CD4-positive, alpha-beta T cell treated with Interleukin-17A for 4 hours (primary cell): ENCODE measurements at places on chromosomes 12 and 14.

DNA sequence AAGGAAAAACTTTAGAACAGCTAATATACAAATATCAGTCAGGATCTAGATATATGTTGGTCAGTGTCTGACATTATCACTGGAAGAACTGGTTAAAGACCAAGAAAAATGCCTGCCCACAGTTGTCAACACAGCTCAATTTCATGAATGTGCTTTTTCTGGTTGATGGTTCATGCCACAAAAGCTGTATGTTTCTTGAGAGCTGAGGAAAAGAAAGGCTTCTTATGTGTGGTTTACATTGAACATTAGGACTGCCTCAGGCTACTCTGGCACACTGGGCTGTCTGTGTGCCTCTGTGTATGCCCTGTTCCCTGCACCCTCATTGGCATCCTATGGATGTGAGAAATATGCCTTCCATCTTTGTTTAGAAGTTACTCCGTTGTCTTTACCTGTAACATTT, 218.8 kb upstream of the RGS6 start:
- no peak for DNase-seq

DNA sequence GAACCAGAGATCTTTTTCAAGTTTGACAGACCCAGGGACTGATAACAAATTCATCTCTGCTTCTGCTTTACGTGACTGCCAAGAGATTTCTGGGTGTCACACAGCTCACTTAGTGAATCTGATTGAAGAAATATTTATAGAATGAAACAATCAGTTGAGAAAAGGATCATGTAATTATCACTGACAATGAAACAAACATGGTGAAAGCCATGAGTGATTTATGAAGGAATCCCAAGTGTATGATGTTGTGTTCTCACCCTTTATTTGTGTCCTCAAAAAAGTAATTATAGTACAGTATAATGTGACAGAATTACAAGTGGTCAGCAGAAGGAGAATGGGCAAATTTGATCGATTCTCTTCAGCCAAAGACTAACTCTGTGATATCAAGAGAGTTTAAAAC, 177.3 kb downstream of the BMP4 start:
- no peak for DNase-seq

DNA sequence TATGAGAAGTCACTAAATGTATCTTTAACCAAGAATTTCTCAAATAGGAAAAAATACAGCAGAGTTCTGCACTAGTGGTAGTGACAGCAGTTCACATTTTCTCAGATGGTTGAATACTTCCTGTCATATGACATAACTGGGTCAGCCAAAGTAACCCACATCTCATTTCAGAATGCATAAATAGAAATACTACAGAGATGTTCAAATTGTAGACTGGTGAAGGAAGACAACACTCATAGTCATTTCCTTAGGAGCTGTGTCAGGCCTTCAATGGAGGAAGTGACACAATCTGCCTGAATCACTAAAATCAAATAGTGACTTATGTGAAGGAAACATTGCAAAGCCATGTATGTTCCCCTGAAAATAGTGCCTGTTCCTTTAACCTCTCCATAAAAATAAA, 32.4 kb downstream of the FERMT2 start:
- DNase-seq, result peak; percentile 14

DNA sequence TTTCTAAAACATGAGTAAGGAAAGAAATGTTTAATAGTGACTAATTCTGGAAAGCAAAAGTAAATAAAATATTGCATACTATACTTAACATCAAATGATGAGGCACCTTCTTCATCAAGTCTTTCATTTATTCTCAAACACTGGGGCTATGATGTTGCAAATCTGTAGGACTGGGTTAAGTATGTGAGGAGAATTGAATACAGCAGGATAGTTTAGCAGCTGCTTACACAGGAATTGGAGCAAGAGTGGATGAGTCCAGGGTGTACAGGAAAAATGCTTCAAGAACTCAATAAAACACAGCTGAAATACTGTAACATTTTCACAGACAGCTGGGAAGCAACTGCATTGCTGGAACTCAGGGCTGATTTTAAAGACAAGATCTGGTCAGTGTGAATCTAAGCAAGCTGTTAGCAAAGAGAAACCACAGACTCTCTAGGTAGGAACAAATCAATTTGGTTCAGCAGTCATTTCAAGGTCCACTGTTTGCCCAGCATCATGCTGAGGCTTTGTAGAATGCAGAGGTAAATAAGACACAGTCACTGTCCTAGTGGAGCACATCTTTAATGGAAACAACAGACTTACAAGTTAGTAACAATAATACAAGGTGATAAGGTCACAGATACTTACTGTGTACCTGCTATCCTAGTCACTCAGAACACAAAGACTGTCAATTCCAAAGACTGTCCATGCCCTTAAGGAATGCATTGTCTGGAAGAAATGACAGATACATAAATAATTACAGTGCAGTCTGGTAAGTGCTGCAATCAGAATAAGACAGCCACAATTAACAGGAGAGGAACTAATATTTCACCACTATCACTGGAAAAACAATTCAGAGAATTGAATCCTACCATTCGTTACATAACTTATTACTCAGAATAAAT, 96.8 kb upstream of the DACT1 start:
- no peak for DNase-seq

GRCh38 chr12:5965950-5966383, 20.9 kb upstream of the ANO2 start:
- DNase-seq, result peak; percentile 53

DNA sequence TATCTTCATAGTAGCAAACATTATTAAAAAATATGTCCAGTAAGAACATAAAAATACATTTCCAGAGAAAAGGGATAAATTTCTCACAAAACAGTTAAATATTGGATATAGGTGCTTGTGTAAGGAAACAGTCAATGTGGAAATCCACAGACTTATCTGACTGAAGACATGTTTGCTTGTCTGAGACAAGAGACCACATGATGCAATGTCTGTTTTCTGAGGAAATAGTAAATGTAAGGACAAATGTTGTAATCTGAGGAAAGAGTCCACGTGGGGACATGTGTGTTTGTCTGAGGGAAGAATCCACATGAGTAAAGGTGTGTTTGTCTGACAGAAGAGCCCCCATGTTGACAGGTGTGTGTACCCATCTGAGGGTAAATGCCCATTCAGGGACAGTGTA, 1093.2 kb downstream of the TMEM121 start:
- DNase-seq, result no peak

- DNase-seq, result no peak
Measured at GRCh38 chr12:93578221-93578620, 5.7 kb downstream of the SOCS2 start.

DNA sequence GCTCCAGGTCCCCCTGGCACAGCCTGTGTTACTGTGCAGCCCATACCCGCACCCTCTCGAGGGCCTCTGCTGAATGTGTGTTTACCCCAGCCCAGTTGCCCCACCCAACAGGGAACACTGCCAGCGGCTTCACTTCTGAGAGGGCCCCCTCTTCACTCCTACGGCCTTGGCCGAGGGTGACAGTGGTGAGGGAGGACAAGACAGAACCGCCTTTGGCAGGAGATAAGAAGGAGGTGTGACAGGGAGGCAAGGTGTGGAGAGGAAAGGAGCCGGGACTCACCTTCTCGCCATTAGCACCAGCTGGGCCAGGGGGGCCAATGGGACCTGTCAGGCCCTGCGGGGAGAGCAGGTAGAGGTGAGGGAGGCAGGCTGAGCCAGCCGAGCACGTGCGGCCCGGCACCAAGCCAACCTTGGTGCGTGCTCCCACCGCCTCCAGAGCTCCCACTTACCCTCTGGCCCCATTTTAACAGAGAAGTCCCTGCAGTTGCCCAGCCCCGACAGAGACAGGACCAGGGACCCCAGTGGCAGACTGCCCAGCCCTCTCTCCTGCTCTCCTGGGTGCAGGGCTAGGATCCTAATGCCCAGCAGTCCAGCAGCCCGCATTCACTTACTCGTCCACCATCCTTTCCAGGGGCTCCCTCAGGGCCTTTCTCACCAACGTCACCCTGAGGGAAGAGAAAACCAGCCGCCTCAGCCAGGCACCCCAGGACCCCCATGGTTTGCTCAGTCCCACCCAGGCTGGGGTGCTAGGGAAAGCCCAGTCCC, 18.3 kb downstream of the TMEM106C start:
- DNase-seq, result no peak

DNA sequence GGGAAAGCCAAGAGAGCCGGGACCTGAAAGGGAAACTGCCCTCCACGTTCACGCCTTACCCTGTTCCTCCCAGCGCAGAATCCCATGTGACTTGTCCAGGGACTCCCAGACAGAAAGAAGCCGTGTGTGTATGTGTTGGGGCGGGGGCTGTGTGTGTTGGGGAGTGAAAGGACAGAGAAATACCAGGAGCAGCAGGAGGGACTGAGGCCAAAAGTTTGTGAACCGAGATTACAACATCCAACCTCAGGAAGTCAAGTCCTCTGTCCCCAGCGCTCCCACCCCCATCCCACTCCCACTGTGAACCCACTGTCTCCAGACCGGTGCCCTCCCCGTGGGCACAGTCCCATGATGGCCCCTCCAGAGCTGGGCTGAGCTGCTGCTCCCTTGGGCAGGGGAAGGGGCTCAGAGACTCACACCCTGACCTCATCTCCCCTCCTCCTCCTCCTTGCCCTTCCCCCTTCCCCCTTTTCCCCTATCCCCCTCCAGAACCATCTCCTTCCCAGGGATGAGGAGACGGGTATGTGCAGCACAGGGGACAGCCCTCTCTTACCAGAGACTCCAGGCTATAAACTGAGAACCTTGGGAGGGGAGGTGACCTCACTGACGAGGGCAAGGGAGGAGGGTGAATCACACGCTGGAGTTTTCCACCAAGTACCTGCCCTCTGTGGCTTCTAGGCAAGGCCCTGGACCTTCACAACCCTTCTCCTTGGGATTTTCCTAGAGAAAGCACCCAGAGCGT, at the start of gene SLC6A12:
SLC6A12 (minus strand) TSS at position 155 of the 739 bp plus-strand sequence. CDS start 4,171 bp downstream, outside the sequence.
- DNase-seq, result no peak

- DNase-seq, result no peak
Measured at GRCh38 chr12:58395470-58395869, 454.1 kb downstream of the ATP23 start.

DNA sequence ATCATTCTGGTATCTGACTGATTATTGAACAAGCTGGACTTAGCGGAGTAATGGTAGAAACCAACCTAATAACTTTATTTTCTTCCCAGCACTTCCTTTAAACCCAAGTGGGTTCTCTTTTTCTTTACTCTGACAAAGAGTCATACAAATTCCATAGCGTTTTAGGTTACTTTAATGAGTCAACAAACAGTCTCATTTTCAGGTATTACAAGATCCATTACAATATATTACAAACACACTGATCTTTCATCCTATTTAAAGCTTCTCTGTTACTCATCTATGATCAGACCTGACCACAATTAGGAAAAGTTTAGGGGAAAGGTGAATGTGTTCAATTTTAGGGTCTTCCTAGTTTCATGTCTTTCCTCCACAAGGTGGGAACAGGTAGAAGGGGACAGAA, 39.4 kb upstream of the PTPRQ start:
- DNase-seq, result no peak

DNA sequence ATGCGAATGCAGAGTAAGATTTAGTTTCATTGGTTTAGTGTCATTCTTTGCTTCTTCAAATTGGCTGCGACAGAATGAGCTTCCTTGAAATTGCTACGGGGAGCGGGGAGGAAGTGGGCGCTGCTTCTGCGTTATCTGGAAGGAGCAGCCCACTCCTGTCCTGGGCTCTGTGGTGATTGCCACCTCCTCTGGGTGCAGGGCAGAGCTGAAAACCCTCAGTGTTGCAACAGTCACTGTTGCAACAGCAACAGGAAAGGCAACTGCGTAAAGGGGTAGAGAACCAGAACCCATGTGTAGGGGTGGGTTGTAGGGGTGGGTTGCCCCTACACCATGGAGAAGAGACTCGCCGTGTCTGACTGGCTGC, 57.7 kb downstream of the MAX start:
- no peak for DNase-seq

- no peak for DNase-seq
Measured at GRCh38 chr12:69430942-69431590, 39.1 kb upstream of the FRS2 start.

GRCh38 chr12:19131025-19131444, 1.5 kb downstream of the PLEKHA5 start:
- DNase-seq, result no peak

GRCh38 chr12:129564768-129565167, 339.1 kb downstream of the TMEM132D start:
- no peak for DNase-seq

DNA sequence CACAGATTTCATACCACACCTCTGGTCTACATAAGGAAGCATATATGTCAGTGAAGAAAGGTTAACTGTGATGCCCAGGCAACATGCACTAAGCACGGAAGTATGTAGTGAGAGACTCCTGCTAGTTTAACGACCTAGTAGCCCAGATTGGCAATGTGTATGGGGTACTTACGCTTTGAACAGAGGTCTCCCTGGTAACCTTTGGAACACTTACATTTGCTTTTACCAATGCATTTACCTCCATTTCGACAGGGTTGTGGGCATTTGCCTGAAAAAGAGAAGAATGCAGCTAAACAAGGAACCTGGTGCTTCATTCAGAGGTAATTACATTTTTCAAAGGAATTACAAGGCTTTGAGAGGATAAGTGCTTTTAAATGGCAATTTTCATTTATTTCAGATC, 65.2 kb downstream of the WIF1 start:
- DNase-seq, result no peak

- no peak for DNase-seq
Measured at GRCh38 chr14:99035712-99036610, 236.0 kb downstream of the BCL11B start.

GRCh38 chr12:107480836-107481608, 204.6 kb upstream of the PWP1 start:
- DNase-seq, result no peak

- DNase-seq, result no peak
Measured at GRCh38 chr14:32169191-32169590, 32.7 kb upstream of the RNU6-7 start.

- no peak for DNase-seq
Measured at GRCh38 chr12:77768558-77768957, 62.1 kb upstream of the NAV3 start.

DNA sequence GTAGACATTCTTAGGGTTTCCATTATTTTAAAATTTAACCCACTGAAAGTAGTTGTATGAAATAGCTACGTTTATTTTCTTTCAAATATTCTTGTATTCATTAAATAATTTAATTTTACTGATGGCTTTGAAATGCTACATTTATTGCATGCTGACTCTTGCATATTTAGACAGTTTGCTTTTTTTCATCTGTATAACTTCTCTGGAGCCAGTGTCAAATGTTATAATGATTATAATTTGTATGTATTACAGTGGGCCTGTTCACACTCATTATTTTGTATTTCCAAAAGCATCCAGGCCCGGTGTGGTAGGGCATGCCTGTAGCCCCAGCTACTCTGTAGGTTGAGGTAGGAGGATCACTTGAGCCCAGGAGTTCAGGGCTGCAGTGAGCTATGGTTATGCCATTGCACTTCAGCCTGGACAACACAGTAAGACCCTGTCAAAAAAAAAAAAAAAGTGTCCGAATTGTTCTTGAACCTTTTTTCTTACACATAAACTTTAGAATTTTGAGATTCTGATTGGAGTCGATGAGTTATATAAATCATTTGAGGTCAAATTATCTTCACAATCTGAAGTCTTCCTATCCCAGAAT, 905 bp downstream of the ZNF84 start:
- DNase-seq, result no peak

- DNase-seq, result no peak
Measured at GRCh38 chr14:61661471-61662400, 33.6 kb upstream of the HIF1A start.
